ENCODE measurements at places on chromosomes 5 and 9.

DNA sequence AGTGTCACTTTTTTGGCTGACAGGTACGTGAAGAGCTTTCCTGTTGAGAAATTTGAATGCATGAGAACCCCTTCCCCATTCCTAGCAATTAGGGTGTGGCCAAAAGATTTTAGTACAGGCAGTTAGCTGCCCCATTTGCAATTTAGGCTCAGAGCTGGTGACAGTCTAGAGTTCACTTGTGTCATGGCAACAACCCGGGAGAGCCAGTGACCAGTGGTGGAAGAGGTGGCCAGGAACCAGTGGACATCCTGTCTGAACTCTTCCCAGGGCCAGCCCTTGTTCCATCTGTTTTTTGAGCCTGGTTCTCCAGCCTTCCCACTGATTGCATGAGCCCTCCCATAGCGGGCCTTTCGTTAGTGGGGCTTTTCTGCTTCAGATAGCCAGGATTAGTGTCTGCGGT, 2.5 kb upstream of the NEUROG1 start:
- no peak for DNase-seq

GRCh38 chr9:32706004-32706724, 70.7 kb upstream of the TAF1L start:
- no peak for DNase-seq

- DNase-seq: no peak
Observed at GRCh38 chr5:165502893-165503691, 1997.7 kb downstream of the MAT2B start.

GRCh38 chr5:148421661-148422060, 37.9 kb downstream of the FBXO38 start:
- no peak for DNase-seq

GRCh38 chr5:143585970-143586369, 182.5 kb upstream of the NR3C1 start:
- DNase-seq: no peak

- no peak for DNase-seq
Observed at GRCh38 chr9:133260334-133261102, 14.5 kb downstream of the ABO start.

DNA sequence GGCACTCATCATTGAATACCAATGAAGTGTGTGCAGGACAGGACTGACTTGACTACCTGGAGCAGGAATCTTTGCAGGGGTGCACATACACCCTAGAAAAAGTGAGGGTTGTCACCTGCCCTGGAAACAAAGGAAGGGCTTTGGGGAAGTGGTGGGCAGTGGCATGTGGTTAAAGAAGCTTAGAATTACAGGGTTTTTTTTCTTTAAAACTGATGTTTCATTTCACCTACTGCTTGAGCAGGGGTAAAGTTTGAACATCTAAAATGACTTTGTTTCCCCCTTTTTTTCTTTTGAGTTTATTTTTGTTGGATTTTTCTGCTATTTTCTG, 2.0 kb upstream of the KDM3B start:
- DNase-seq: no peak

DNA sequence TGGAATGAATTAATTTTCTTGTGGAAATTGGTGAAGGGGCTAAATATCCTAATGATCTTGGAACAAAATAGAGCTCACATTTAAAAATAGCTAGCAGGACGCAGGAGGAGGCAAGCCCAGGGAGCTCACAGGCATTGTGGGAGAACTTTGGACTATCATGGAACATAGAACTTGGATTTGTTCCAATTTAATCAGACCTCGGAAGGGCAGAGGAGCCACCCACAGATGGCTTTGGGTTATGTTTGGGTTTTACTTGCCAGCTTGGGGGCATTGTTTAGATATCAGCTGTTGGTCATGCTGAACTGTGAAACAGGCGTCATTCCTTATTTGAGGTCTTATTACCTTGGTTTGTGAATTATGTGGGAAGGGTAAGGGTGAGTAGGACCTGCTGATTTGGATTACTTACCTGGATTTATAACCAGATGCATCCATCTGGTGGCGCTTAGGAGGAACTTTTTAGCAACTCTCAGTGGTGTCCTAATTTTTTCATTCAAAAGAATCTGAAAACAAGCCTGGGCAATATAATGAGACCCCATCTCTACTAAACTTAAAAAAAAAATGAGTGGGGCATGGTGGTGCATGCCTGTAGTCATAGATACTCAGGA, 14.1 kb upstream of the PTGR1 start:
- no peak for DNase-seq

DNA sequence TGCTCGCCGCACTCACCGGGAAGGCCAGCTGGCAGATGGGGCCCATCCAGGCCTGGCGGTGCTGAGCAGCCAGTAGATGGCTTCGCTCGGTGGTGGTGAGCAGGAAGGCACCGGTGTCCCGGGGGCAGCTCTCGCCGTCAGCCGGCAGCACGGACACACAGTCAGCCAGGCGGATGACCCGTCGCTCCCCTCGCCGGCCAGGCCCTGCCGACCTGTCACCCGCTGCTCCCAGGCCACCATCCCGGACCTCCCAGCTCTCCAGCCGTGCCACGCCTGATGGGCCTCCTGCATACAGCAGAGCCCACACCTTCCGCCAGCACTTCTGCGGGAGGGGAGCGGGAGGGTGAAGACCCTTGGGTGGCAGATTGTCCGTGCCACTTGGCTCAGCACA, 1.4 kb downstream of the DOK3 start:
- no peak for DNase-seq

DNA sequence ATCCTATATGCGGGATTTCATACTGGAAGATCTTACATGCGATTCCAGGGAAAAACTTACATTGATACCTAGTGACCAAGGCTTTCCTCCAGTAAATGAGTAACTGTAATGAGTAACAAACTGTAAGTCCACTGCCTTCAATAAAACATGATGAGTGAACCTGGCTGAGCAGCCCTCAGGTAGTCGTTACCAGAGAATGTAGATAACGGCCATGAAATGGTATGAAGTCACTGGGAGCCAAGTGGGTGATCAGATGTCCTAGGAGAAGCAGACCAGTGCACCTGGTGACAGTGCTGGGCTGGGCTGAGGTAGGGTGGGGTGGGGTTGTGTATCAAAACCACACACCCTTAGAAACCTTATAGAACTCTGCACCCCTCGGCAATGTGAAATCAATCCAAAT, 203.6 kb downstream of the ALDH1A1 start:
- no peak for DNase-seq

DNA sequence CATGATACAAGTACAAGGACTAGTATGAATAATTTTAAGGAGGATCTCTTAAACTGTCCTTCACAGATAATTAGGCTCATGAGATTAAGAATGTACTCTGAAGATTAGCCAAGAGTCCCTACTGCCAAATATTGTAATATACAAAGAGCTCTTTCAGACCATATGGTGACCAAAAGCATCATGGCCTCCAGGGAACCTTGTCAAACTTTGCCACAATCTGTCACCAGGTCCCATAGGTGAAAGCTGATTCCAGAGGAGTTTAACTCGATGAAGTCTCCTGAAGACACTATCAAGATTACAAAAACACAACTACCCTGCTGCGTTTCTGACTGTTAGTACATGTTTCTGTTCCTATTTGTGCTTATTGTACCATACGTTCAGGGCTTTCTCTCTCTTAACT, 395.4 kb upstream of the ITGA1 start:
- DNase-seq: no peak

DNA sequence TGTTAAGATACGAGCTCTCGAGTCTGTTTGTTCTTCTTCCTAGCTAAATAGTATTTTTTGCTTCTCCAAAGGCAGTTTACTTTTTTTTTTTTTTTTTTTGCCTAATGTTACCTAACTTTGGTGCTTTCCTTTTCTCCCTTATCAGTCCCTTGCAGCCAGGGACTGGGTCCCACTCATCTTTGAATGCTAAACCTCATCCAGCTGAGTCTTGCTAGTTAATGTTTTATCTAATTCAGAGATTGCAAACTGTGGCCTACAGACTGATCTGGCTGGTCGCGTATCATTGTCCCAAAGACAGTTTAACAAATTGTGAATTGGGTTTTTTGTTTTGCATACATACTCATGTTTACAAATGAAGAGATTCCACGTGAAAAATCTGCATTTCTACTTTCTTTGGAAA, 95.7 kb upstream of the EFNA5 start:
- DNase-seq: no peak

DNA sequence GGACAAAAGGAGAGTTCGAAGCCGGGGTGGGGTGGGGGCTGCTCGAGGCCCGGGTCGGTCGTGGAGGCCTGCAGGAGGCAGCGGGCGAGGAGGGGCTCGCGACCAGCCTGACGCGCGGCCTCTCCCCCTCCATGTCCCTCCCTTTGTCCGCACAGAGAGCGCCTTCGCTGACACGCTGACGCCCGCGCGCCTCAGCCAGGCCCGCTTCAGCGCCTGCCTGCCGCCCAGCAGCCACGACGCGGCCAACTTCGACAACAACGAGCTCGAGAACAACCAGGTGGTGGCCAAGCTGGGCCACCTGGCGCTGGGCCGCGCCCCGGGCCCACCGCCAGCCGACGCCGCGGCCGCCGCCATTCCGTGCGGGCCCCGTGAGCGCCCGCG, 42.2 kb downstream of the NEURL1B start:
- DNase-seq: no peak

DNA sequence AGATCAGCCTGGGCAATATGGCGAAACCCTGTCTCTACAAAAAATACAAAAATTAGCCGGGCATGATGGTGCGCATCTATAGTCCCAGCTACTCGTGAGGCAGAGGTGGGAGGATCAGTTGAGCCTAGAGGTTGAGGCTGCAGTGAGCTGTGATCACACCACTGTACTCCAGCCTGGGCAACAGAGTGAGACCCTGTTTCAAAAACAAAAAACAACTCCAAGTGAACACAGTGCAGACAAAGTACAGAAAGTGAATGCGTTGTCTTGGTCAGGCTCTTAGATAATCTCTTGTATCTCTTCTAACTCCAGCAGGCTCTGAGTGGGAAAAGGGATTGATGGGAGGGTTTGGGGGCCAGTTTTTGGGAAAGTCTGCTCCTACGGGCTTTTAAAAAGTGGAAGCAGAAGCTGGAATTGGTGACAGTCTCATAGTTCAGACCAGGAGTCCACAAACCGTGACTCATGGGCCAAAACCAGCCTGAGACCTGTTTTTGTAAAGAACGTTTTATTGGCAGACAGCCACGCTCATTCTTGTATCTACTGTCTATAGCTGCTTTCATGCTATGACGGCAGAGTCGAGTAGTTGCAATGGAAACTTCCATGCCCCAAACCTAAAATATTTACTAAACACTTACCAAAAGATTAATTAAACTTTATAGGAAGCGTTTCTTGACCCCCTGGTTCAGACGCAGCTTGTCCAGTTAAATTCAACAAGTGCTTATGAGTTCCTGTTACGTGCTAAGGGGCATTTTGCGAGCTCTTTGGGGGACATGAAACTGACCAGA, 32.9 kb downstream of the NDST1 start:
- DNase-seq: no peak

DNA sequence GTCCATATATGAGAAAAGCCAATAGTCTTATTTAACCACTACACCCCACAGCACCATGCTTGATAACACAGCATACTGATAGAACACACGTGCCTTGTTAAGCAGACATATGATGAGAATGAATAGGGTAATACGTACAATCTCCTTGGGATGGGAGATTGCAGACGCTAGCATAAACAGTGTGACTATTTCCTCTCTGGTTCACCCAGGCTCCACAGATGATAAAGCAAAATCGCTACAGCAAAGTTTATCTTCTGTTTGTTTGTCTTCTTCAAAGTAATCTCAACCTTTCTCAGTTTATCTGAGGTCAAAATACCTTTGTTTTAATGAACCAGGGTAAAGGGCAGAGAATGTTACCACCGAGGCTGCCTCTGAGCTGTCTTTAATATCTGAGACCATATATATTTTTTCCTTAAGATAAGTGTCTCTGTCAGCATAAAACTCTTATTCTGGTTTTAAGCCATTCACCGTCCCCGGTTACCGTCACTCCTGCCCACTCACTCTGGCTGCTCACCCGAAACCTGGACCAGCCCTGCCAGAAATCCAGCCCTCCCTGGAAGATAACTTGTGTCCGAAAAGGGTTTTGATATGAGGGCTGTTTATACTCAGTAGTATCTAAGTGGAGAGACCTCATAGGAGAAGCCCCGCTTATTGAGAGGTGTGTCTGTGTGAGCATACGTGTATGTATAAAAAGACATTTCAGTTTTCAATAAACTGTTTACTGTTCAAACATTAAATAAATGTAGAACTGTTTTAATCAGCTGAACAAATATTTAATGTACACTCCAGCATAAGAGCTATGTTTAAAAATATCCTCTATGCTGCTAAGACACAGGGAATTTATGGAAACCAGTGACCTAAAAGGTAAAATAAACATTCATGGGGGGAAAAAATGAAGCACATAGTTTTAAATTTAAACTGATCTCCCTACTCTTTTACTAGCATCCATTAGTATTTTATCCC, 465.4 kb downstream of the RASEF start:
- DNase-seq: no peak

DNA sequence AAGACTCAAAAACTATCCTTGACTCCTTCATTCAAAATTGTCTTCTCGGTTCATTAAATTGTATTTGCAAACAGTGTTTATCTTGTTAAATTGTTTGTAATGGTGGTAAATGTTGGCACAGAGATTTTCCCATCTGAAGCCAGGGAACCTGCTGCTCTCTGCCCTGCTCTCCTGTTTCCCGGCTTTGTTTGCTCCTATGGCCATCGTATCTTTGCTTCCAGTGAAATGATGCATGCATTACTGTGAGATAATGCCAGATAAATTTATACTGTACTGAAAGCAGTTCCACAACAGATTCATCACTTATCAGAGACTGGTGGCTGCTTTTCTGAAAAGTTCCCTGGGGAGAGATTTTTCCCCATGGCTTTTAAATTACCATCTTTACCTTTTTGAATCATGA, 81.4 kb downstream of the CD180 start:
- no peak for DNase-seq

GRCh38 chr5:134851307-134851923, 5.6 kb downstream of the C5orf24 start:
- no peak for DNase-seq

DNA sequence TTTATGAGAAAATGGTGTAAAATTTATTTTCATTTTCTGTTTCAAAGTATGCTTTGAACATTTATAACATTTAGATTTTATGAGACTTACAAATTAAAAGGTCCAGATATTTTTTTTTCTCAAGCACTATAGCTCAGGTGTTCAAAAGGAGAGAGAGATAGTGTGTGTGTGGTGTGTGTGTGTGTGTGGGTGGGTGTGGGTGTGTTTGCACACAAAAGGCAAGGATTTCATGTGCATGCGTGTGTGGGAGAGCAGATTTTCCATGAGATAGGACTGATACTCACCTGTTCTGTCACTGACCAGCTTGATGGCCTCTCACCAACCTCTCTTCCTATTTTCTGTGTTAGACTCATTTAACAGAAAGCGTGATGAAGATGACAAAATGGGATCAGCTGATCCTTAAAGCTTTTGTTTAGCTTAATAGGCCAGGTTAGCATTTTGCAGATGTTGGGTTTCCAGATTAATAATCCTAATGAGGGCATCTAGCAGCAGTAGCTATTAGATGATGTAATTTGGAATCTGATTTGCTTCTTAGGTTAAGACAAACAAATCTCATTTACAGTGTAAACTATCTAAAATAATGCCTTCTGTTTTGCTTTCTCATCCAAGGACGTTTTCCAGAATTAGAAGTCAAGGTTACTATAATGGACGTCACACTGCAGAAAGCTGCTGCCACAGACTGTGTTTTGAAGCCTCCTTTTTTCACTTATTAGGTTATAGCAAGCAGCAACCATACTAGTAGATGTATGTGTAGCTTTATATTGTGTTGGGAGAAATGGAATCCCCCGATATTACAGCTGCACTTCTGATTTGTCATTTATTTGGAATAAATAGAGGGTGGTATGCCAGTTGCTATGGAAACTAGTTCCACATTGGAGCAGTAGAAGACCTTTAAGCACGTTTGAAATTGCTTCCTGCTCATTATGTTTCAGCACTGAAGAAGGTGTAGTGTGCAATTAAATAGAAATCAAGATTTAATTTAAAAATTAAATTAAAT, 355.6 kb downstream of the TAF11L14 start:
- no peak for DNase-seq

GRCh38 chr9:92611621-92612285, 58.2 kb downstream of the IPPK start:
- DNase-seq: no peak
